ENCODE measurements at places on chromosomes 5 and 9. TPM values are rescaled to one million over a fixed set of nuclear protein-coding genes. Genes with fewer than 3 reads are reported as not detected.

MZB1 gene
- total RNA-seq, result not detected

GRCh38 chr5:80608731-80609130 is 38.7 kb upstream of the ANKRD34B start:
- no peak for DNase-seq

GRCh38 chr5:6059137-6059800 is 319.1 kb downstream of the MED10 start:
- DNase-seq, result no peak

COL15A1 gene
- total RNA-seq, result 0.77 TPM

SOX30 gene
- total RNA-seq, result not detected
